NCI-H2171 (cell line): ENCODE measurements at places on chromosomes 1 and 21.
A peak's percentile ranks its signal among the peaks of the same experiment; 100 is the strongest.

DNA sequence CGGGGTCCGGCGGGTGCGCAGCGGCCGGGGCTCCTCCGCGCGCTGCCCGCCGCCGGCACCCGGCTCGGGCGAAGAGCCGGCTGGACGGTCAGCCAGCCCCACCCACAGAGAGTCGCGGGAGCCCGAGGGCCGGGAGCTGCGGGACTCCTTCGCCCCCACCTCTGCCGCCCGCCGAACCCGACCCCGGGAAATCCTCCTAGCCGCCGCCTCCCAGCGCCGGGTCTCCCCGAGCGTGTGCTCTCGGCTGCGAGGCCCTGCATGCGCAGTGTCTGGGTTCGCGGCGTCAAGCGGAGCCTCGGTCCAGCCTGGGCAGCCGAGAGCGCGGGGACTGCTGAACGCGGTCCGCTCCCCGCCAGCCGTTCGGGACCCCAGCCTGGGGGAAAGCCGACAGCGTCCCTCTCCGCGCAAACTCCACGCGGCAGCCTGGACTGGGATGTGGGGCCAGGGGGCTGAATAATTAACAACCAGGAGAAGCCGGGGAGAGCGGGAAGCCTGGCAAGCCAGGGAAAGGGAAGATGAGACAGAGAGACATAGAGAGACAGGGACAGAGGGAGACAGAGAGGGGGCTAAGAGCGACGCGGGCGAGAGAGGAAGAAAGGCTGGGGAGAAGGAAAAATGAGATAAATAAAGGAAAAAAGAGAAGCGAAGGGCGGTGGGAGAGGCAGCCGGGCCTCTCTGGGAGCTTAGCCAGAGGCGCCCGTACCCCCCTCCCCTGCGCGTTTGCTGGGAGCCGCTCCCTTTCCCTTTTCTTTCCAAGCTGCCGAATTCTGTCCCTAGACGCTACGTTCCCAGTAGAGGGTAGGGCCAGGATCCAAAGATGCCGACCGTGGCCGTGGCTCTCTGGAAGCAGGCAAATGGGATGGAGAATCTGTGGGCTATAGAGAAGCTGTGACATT is 64.2 kb downstream of the MEF2D start:
- no peak for DNase-seq

GRCh38 chr1:225413708-225414375 is 14.0 kb downstream of the LBR start:
- DNase-seq, result no peak

GRCh38 chr21:27406300-27407009 is 439.6 kb upstream of the ADAMTS5 start:
- DNase-seq, result no peak

GRCh38 chr1:119682141-119682540 is 29.6 kb upstream of the PHGDH start:
- no peak for DNase-seq

DNA sequence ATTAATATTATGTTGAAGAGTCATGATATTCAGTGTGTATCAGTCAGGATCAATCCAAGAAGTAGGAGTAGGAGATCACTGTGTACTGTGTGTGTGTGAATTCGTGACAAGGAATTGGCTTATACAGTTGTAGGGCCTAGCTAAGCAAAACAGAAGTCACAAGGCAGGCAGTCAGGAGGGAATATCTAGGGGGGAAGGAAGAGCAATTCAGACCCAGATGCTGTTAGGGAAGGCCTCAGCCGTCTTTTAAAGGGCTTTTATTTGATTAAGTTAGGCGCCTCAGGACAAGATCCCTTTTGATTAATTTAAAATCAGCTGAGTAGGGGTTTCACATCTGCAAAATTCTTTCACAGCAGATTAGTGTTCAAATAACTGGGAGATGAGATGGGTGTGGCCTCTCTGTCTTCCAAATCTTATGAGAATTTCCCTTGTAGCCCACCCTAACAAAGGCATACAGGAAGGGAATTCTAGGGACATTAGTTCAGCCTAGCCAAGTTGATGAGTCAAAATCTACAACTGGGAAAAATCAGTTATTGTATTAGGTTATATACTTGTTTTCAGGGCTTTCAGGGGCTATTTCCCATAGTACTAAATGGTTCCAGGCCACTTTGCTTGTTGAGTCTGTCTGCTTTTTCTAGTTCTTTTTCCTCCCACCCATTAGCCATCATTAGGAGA is 47.4 kb downstream of the ALG6 start:
- DNase-seq, result no peak

- DNase-seq, result no peak
Measured at GRCh38 chr1:25033828-25034705, 104.0 kb upstream of the RUNX3 start.

DNA sequence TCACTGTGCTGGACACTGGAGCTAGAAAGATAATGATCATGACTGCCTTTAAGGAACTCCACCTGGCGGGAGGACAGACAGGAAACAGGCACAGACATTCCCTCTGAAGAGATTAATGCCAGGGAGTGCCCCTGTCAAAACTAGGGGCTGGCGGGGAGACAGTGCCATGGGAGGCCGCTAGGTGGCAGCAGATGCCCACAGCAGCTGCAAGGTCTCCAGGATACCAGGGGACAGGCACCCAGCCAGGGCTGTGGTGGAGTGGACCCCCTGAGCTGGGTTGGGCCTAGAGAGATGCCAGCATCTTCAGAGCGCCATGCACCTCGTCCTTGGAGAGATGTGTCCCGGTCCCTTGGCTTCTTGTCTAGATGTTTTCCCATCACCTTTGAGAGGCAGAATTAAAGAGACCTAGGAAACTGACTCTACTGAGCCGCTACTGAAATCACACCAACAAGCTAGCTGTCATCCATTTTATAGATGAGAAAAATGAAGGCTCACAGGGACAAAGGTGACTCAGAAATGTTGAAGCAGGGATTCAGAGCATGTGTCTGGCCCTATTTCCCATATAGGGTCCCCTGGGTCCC is 3.6 kb downstream of the REN start:
- peak; percentile 58 for DNase-seq
